Breast epithelium (tissue), 4 donors: ENCODE measurements at places on chromosomes 6 and 20. TPM values are rescaled to one million over a fixed set of nuclear protein-coding genes. Genes with fewer than 3 reads are reported as not detected.

DNA sequence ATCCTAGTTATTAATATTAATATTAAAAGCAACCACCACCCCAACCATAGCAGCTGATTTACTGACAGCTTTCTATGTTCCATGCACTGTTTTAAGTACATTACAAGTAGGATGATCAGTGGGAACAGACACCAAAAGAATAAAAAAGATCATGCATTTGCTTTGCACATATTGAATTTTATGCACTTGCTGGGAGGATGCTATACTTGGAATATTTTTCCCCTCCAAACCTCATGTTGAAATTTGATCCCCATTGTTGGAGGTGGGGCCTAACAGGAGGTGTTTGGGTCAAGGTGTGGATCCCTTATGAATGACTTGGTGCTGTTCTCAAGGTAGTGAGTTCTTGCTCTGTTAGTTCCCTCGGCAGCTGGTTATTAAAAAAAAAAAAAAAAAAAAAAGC, 178.9 kb upstream of the MYLIP start:
- H3K4me3 ChIP-seq: no peak overlapping the region
- H3K27me3 ChIP-seq: no peaks in the 10 kb centered on the region
- H3K36me3 ChIP-seq: no peaks in the 10 kb centered on the region
- H3K27ac ChIP-seq: no peak overlapping the region
- DNase-seq: no peak

DNA sequence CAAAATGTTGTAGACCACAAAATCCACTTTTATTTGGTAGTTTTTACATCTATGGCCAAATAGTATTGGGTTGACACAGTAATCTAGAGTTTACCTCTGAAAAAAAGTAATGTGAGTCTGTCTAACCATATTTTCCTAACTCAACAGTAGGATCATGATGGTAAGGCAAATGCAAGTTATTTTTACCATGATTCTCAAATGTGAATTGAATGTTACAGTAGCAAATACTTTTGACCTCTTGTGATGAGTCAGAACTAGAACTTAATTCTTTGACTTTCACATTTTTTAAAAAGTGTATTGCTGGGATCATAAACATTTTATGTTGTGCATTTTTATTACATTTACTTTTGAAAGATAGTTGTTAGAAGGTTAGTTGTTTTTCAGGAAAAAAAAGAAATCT, 22.0 kb downstream of the RNF146 start:
- no peak for DNase-seq
- H3K4me3 ChIP-seq: no peak overlapping the region
- no peaks in the 10 kb centered on the region for H3K27me3 ChIP-seq
- H3K4me1 ChIP-seq: no peaks in the 10 kb centered on the region

NRSN1 gene
- total RNA-seq: not detected

DNA sequence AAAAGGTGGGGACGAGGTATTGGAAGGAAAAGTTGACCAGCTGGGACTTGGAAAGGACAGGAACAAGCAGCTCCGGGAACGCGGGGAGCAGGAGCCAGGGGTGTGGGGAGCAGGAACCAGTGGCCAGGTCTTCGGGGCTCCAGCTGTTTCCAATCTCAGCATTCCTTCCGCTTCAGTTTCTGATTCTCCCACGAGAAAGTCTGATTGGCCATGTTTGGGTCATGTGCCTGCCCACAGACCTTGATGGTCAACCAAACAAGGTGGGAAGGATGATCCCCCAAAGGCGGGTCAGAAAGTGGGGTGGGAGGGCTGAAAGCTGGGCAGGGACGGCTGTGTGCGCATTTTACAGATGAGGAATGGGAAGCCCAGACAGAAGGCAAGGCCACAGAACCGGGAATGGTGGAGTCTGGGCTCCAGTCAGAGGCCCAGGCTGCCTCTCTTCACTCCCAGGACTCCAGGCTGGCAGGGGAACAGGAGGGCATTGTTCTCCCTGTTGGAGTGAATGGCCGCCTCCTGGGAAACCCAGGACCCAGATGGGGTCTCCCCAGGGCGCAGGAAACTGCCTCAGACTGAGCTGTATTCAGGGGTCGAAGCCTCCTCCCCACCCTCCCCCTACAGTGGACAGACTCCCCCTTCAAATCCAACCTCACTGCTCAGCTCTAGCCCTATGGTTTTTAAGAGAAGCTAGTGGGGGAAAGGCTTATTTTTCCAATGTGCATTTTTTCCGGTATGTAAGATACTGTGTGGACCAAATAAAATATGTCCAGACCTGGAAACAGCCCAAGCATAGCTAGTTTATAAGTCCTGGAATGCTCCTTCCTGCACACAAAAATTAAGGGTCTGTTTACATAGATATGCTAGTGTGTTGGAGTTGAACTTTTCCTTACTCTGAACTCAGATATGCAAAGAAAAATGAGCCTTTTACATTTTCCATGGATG, 12.2 kb upstream of the PTGIS start:
- no peaks in the 10 kb centered on the region for H3K4me1 ChIP-seq
- H3K36me3 ChIP-seq: no peaks in the 10 kb centered on the region
- peak overlapping the region; percentile 70 for H3K27ac ChIP-seq
- no peak for DNase-seq

- H3K27me3 ChIP-seq: no peaks in the 10 kb centered on the region
- no peak overlapping the region for H3K27ac ChIP-seq
- no peaks in the 10 kb centered on the region for H3K36me3 ChIP-seq
- no peaks in the 10 kb centered on the region for H3K4me1 ChIP-seq
- no peak overlapping the region for H3K4me3 ChIP-seq
Measured at GRCh38 chr6:70700922-70701876, 33.5 kb downstream of the SMAP1 start.

- no peak overlapping the region for H3K4me3 ChIP-seq
- H3K27me3 ChIP-seq: no peaks in the 10 kb centered on the region
- no peak for DNase-seq
- no peaks in the 10 kb centered on the region for H3K4me1 ChIP-seq
Measured at GRCh38 chr20:58447511-58448391, 58.7 kb downstream of the VAPB start.

GRCh38 chr6:123089226-123089625, 93.2 kb downstream of the CLVS2 start:
- no peaks in the 10 kb centered on the region for H3K27me3 ChIP-seq
- no peak overlapping the region for H3K27ac ChIP-seq
- H3K4me3 ChIP-seq: no peak overlapping the region
